ENCODE measurements at places on chromosomes 5 and 9. TPM values are rescaled to one million over a fixed set of nuclear protein-coding genes. Genes with fewer than 3 reads are reported as not detected.

GRCh38 chr5:151066920-151067319, 13.9 kb downstream of the TNIP1 start:
- DNase-seq = no peak

GRCh38 chr5:154756009-154756867, 1.1 kb downstream of the LARP1 start:
- DNase-seq = peak; percentile 30

DNA sequence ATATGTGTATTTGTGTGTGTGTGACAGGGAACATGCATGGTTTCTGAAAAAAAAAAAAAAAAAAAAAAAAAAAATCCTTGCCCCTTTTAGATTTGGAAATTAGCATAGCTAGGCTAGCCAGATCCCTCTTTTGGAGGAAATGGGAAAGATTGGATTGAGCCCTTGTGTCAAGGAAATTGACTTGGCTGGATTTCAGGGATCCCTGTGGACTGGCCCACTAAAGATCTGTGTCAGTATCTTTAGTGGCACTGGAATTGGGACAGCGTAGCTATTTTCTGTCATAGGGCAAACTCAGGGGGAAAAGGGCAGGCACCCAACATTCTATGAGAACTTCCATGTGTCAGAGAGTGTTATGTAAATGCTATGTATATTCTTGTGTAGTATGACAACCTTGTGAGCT, 35.4 kb downstream of the SH3GL2 start:
- no peak for DNase-seq

- DNase-seq = no peak
Measured at GRCh38 chr5:107223066-107223465, 447.7 kb downstream of the EFNA5 start.

Gene OLFM1
- not detected for total RNA-seq

GRCh38 chr9:20726144-20726543, 42.1 kb downstream of the FOCAD start:
- DNase-seq = no peak

DNA sequence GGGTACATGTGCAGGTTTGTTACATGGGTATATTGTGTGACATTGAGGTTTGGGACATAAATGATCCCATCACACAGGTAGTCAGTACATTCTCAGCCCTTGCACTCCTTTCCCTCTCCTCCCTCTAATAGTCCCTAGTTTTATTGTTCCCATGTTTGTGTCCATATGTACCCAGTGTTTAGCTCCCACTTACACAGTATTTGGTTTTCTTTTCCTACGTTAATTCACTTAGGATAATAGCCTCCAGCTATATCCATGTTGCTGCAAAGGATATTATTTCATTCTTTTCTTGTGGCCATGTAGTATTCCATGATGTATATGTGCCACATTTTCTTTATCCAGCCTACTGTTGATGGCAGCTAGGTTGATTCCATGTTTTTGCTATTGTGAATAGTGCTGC, 27.4 kb downstream of the CNOT6 start:
- no peak for DNase-seq

GRCh38 chr9:96457266-96457665, 7.3 kb downstream of the HABP4 start:
- DNase-seq = no peak

Gene GPR150
- total RNA-seq = 0.75 TPM

DNA sequence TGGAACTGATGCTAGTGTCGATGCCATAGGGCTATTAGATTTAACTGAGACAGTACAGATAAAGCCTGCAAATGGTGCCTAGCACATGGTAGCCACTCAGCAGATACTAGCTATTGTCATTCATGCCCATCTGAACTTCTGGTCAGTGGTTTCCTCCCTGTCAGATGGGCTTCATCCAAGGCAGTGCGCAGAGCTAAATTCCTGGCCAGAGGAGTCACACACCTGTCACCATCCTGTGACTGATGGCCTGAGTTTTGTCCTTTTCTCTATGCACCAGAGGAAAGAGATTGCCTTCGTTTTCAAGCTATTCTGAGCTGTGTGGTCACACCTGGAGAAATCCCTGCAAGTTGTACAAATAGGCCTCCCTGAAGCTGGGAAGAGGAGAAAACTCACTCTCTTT, 34.7 kb downstream of the MSX2 start:
- no peak for DNase-seq

Gene SPATA31D4
- not detected for total RNA-seq

- no peak for DNase-seq
Measured at GRCh38 chr5:73214996-73215395, 42.0 kb downstream of the TMEM174 start.

GRCh38 chr5:6713274-6714225, at the start of gene TENT4A:
Gene TENT4A, plus strand, starts transcription at chr5:6713432. Its CDS starts 552 bp downstream, at chr5:6713984.
- DNase-seq = peak; percentile 99

DNA sequence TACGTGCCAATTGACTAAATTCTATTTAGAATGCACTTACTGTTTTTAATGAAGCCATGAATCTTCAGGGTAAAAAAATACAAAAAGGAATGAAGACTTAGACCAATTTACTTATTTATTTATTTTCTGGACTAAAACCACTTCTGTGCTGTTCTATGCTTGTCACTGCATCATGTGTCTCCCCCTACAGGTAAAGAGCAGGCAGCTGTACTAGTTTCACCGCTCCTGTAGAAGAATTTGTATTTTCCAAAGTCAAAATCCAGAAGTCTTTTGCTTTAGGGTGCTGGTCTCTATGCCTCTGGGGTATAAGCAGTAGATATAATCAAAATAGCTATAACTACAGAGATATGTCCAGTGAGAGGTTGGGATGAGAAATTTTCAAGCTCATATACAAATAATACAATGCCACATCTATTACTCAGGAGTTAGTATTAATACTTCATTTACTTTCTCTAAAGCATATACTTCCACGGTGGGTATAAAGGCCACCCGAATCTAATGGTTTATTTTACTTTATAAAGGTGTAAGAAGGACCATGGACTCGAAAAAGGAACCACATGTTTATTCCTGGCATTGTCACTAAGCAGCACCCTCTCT, 591.5 kb downstream of the RAB3C start:
- no peak for DNase-seq

DNA sequence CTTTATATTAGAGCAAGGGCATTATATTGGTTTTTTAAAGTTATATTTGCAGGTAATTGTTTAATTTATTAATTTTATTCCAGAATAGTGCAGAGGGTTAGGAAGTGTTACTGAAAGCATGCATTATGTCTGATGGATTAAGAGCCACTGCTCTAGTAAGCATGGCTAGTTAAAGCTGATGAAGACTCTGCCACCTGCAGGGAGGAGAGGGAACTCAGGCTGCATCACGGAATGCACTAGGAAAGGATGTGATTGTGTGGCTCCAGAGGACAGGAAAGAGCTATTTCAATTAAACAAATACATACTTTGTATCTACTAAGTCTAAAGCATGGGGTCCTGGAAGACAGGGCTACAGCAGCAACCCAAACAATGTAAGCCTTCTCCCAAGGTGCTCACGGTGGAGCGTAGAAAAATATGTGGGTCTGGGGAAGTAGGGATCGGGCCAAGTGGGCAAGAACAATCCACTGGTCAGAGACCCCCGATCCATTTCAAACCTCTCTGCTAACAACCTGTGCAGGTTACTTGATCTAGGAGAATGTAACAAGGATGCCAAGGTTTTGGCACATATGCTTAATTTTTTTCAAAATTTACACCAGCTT, 15.3 kb upstream of the GRXCR2 start:
- DNase-seq = no peak

DNA sequence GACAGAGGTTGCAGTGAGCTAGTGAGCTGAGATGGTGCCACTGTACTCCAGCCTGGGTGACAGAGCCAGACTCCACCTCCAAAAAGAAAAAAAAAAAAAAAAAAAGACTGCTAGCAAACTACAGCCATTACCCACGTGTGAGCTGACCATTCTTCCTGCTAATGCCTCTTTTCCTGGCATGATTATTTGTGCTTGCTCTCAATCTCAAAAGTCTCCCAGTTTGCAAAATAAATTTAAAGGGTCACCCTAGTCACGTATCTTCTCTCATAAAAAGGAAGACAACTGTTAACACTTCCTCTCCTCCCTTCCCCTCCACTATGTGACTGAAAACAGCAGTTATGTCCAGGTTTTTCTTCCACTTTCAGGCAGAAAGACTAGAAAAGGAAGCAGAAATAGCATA, 37.2 kb downstream of the TRIM36 start:
- DNase-seq = no peak

DNA sequence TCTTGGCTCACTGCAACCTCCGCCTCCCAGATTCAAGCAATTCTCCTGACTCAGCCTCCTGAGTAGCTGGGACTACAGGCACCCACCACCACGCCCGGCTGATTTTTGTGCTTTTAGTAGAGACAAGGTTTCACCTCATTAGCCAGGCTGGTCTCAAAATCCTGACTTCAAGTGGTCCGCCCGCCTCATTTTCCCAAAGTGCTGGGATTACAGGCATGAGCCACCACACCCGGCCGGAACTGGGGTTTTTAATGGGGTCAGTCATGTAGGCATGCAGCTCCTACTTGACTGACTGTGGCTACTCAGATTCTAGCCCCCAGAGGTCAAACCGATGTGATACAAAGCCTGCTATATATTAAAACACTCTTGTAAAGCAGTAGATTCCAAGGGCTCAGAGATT, 631.7 kb downstream of the MAT2B start:
- DNase-seq = no peak

- no peak for DNase-seq
Measured at GRCh38 chr5:112512901-112513300, 93.8 kb upstream of the EPB41L4A start.

DNA sequence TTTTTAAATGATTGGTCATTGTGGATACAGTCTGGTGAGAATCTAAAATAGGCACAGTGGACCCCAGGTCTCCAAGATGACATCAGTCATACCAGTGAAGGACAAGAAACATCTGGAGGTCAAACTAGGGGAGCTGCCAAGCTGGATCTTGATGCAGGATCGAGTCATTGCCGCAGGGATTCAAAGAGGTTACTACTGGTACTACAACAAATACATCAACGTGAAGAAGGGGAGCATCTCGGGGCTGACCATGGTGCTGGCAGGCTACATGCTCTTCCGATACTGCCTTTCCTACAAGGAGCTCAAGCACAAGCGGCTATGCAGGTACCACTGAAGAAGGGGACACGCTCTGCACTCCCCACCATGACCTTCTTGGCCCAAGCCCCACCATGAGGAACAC, 20.9 kb downstream of the FOXB2 start:
- DNase-seq = no peak

Gene CYFIP2
- 271 TPM for total RNA-seq

Gene TMEFF1
- not detected for total RNA-seq

Gene ST8SIA4
- total RNA-seq = 19.5 TPM

Gene TEK
- not detected for total RNA-seq

DNA sequence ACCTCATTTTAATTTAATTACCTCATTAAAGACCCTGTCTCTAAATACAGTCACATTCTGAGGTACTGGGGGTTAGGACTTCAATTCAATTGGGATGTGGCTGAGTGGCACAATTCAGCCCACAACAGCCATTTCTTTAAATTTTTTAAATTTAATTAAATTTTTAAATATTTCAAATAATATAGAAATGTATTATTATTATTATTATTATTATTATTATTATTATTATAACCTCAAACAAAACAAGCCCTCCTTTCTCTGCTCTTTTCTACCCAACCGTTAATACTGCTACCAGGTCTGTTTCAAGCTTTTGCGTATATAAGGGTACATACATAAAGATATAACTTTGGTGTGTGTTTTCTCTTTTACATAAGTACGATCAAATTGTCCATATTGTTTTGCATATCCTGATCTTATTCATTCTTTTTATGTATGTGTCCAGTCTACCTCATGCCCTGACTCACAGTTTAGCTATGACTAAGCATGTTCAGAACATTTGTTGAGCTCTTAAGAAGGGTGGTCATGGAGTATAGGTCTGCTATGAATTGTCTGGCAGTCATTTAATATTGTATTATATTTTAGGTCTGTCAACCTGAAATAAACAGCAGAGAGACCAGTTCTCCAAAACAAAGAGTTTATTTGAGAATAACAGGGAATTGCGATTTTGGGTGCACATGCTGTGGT, 16.1 kb upstream of the RAB14 start:
- no peak for DNase-seq

Gene MYOT
- total RNA-seq = not detected

DNA sequence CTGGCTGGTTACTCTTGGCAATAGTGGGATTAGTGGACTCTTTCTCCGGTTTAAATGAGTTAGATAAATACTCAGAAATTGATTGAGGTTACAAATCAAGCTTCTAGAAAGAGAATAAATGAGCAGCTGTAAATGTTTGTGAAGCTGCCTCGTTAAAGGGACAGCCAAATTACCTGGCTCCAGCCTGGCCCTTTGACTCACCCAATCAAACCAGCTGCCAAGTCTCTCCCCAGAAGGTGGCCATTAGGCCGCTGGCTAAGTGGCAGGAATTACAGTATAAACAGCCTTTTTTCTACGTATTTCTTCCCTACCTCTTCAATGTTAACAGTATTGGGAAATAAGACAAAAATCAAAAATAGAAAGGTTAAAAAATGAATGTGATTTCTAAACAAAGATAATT, 46.0 kb upstream of the SRFBP1 start:
- no peak for DNase-seq

Gene PCDHGB5
- 0.20 TPM for total RNA-seq

DNA sequence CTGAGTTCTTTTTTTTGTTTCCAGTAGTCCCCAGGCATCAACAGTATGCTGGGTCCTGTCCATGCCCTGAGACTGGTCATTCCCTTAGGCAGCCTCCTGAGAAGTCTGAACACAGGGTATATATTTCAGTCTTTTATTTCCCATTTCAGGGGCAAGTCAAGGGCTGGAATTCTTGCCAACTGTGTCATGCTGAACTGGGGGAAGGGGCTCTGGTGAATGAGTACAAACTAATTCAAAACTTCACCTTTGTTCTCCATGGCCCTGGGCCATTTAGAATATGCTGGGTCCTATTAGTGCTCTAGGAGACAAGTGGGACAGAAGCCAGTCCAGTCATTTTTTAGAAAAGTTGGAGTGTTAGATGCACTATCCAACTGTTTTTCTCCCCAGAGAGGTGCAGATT, 170.3 kb downstream of the TMC1 start:
- DNase-seq = no peak

- no peak for DNase-seq
Measured at GRCh38 chr5:28576022-28576421, 1537.6 kb upstream of the CDH9 start.

Gene GABRA6
- not detected for total RNA-seq

GRCh38 chr9:135223831-135224230, 136.4 kb downstream of the OLFM1 start:
- DNase-seq = no peak

Gene NPDC1
- 15.3 TPM for total RNA-seq
